ENCODE measurements at places on chromosomes 1 and 21.

DNA sequence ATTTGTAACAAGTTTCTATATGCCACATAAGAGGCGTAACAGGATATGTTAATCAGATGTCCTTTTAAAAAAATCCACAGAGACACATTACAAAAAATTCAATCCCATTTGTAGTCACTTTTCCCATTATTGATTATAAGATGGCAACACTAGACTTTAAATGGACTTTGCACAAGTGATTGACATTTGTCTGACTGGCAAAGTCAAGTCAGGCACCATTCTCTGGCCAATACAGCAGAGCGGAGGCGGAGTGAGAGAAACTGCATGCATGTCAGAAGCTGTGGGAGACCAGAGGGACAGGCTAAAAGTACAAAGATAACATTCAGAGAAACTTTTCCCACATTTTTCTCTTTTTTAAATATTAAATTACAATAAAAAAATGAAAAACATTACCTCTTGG is 28.1 kb upstream of the RGS5 start:
- DNase-seq = no peak

DNA sequence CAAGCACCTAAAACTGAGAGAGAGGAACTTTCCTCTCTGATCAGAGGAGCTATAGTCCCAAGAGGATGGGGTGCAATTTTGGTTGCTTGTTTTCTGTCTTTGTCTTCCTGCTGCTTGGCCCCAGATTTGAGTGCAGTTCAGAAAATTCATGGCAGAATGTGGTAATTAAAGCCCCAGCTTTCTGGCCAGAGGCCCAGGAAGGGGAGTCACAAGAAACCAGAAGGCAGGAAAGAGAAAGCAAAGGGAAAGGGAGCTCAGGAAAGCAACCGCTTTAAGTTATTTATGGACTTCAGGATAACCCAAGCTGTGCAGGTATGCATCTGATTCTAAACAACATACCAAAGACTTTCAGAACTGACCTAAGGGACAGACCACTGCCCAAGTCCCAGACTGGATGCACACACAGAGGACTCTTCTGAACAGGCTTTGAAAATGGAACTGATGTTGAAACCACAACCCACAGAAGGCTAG is 88.8 kb downstream of the ST3GAL3 start:
- DNase-seq = peak; percentile 76

GRCh38 chr1:17919525-17920439 is 164.6 kb downstream of the ACTL8 start:
- DNase-seq = no peak

DNA sequence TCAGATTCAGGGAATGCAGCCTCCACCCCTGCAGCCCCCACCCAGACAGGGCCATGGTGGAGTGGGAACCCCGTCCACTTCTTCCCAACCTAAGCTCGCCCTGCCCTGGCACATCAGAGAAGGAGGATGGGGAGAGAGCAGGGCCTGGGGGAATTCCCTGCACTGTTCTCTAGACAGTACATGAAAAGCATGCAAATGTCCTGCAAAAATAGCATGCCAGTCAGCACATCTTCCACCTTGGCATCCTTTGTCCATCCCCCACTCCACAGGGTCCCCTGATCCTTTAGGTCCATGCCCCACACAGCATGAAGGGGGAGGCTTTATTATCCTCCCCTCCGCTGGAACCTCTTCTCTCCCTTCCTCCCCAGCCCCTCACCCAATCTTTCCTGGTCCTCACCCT is 35.0 kb upstream of the RD3 start:
- no peak for DNase-seq
